Cortex of kidney (tissue), 1 donor: ENCODE measurements at places on chromosomes 12 and 14.

GRCh38 chr12:52029685-52030084, 21.6 kb upstream of the NR4A1 start:
- DNase-seq, result no peak

DNA sequence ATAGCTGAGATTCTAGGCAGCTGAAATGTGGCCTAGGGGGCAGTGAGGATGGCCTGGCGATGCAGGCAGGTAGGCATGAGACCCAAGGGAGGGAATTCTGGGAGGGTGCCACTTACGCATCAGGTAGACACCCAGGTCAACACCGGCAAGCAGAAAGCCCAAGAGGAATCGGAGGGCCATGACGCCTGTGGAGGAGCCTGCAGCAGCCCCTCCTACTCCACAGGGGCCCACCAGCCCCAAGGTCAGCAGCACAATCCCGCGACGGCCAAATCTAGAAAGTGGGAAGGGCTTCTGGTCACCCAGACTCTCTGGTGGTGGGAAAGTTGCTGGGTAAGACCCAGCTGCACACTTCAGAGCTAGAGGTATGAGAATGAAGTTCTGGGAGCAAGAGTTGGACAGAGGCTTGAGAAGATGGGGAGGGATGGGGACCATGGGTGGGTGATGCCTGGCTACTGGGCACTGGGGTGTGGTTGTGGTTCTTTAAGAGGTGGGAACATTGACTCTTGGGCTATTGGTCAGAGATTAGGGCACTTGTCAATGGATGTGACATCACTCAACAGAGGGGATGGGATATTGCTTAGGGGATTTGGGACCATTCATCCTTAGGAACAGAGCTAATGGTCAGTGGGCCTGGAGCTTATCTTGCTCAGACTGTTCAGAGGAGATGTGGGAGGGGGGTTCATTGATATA, 3.4 kb downstream of the SLC22A17 start:
- no peak for DNase-seq

GRCh38 chr14:95776798-95777534, 63.0 kb upstream of the TCL1A start:
- no peak for DNase-seq

GRCh38 chr14:104289507-104289906, 151.1 kb downstream of the KIF26A start:
- no peak for DNase-seq

DNA sequence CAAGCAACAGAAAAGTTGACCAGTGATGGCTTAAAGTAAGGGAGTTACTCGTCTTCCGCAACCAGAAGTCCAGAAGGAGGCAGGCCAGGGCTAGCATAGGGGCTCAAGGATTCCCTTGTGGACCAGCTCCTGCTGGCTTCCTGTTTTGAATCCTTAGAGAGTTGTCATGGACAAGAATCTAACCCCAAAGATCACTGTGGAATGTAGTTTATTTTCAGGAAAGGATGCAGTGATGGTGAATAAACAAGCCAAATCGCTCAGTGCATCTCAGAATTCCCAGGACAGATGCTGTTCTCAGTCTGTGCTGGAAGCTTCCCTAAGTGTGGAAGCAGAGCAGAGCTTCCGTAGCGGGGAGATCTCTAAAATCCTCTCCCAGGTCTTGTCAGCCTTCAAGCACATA, 311.3 kb downstream of the C12orf75 start:
- DNase-seq, result no peak

- no peak for DNase-seq
Measured at GRCh38 chr12:6662602-6662905, 365 bp downstream of the ING4 start.

DNA sequence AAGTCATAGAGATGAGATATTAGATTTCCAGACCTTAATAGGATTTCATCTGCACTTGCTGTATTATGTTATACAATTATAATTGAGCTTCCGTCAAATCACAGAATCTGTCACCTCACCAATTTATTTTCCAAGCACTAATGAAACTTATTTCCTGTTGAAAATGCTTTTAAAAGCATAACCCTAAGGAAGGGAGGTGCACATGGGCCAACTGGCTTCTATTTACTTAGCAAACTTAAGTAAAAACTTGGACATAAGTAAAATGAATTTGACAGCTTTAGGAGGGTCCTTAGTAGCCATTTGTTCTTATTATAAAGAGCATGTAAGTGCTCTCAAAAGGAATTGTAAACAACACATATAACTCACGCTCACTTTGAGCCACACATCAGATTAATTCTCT, 462.2 kb upstream of the TMPO start:
- no peak for DNase-seq

- DNase-seq, result no peak
Measured at GRCh38 chr12:88908345-88908744, 328.1 kb upstream of the KITLG start.

GRCh38 chr12:100721169-100721568, 73.4 kb upstream of the ANO4 start:
- DNase-seq, result no peak

DNA sequence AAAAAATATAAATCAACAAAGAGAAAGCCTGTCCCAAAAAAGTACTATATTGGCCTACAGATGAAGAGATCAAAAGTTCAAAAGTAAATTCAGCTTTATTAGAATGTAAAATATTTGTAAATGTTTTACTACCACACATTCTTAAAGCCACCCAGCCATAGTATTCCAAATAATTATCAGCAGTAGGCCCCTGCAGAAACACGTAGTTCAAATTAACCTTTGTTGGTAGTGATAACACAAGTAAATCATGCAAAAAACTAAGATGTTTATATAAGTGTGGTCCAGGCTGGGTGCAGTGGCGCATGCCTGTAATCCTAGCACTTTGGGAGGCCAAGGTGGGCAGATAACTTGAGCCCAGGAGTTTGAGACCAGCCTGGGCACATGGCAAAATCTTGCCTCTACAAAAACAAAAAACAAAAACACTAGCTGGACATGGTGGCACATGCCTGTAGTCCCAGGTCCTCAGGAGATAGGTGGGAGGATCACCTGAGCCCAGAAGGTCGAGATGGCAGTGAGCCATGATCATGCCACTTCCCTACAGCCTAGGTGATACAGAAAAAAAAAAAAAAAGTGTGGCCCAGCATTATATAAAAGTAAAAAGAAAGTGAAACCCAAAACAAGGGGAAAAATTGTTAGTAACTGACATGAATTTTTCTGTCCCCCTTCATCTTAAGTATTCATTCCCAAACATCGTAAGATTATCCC, 17.9 kb downstream of the SPTLC2 start:
- DNase-seq, result no peak

DNA sequence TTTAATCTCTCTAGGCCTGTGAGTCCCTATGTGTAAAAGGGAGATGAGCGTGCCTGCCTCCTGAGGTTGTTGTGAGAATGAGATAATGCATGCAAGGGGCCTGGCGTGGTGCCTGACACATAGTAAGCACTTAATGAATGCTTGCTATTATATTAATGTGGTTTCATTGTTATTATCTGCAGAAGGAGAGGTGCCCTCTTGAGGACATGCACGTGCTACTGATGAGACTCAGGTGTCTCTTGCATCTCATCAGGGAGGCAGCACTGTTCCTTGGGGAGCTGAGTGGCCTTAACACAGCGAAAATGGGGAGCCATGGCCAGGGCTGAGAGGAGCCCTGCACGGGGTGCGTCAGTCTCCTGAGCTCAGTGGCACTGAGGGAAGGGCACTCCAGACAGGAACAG, 29.9 kb upstream of the BCDIN3D start:
- no peak for DNase-seq

GRCh38 chr12:89951050-89951693, 242.5 kb upstream of the ATP2B1 start:
- DNase-seq, result no peak

DNA sequence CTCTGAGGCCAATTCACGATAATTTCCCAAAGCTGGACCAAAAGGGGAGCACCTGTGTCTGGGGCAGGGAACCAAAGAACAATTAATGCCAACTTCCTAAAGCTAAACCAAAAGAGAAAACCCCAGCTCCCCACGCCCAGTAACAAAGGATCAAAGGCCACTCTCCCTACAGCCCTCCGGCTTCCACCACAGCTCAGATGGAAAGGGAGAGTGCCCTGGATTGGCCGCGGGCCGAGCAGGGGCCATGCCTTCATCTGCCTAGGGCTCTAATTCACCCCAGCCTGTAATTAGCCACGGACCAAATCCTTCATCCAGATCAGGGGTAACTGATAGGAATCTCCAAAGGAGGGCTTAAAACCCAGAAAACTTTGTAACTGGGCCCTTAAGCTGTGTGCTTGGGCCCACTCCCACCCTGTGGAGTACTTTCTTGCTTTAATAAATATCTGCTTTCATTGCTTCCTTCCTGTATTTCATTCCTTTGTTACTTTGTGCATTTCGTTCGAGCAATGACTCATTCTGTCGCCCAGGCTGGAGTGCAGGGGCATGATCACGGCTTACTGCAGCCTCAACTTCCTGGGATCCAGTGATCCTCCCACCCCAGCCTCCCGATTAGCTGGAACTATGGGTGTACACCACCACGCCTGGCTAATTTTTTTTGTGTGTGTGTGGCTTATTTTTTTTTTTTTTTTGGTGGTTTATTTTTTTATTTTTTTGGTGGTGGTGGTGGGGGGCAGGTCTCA, 65.5 kb upstream of the PPP4R3A start:
- no peak for DNase-seq

- no peak for DNase-seq
Measured at GRCh38 chr12:128977441-128977840, 124.2 kb downstream of the GLT1D1 start.

DNA sequence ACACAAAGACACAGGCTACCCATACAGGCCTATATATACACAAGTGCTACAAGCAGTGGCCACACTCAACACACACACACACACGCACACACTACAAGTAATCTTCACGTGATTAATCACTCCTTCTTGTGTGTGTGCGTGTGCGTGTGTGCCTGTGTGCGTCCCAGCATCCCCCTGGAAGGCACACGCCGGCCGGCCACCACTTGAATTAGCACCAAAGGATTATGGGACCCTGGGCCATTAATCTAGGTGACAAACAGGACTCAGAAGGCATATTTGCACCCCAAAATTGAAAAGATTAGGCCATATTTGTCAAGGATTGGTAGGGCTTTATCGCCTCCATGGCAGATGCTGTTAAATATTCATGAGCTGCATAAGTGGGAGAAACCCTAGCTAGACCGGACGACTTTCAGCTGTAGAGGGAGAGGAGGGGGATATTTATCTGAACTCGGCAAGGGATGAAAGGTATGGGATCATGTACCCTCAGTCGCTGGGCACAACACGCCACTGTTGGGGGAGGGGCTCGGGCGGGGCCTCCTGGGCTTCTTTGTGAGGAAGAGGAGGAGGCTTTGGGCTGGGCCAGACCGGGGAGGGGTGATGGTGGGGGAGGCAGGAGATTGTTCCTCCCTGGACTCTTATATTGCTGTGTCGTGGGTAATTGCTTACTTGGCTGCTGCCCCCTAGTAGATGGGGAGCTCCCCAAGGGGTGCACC, 89.6 kb upstream of the LHX5 start:
- DNase-seq, result no peak

DNA sequence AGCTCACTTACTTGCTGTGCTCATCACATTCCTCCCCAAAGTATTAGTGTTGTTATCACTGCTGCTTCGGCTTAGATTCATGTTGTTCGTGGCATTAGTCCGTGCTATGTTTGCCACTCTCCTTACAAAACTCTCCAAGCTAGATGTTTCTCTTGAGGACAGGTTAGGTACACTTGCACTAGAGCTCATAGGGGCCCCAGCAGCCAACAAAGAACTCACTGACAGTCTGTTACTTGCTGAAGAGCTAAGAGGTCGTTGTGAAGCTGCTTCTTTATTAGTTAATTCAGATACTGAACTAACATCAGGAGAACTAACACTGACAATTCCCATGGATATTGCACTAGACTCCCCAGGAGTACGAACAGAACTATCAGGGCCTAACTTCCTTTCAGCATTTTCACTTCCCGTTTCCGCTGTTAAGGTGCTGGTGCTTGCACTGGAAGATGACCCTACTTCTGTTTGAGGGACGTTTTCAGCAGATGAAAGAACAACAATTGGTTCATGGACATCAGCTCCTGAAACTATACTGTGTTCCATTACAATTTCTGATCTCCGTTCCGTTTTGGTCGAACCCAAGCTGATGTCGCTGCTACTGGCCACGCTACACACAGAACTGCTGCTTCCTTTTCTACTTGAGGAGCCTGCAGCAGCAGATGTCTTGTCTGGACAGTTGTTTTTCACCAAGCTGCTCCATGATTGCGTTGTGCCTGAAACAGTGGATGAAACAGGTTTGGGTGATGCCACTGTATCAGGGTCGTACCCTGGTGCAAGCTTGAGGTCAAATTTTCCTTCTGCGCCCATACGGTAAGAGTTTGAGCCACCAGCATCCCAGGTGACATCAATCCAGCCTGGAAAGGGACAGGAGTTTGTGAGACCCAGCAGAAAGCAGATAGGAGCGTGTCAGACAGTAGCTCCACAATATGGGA, 78.7 kb downstream of the HECTD1 start:
- no peak for DNase-seq

- DNase-seq, result no peak
Measured at GRCh38 chr14:34256223-34256622, 205.8 kb downstream of the SPTSSA start.

DNA sequence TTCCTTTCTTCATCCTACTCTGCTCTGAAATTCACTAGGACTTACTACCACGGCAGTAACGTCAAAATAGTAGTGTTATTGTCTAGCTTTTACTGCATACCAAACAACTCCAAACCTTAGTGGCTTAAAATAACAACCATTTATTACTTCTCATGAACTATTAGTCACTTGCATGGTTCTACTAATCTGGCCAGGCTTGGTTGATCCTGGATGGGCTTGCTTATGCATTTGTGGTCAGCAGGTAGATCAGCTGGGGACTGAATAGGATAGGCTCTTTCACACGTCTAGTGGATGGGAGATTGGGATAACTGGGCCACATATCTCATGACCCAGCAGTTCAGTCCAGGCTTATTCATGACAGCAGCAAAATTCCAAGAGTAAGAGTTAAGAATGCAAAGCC, 9.4 kb upstream of the SLC35F4 start:
- no peak for DNase-seq

DNA sequence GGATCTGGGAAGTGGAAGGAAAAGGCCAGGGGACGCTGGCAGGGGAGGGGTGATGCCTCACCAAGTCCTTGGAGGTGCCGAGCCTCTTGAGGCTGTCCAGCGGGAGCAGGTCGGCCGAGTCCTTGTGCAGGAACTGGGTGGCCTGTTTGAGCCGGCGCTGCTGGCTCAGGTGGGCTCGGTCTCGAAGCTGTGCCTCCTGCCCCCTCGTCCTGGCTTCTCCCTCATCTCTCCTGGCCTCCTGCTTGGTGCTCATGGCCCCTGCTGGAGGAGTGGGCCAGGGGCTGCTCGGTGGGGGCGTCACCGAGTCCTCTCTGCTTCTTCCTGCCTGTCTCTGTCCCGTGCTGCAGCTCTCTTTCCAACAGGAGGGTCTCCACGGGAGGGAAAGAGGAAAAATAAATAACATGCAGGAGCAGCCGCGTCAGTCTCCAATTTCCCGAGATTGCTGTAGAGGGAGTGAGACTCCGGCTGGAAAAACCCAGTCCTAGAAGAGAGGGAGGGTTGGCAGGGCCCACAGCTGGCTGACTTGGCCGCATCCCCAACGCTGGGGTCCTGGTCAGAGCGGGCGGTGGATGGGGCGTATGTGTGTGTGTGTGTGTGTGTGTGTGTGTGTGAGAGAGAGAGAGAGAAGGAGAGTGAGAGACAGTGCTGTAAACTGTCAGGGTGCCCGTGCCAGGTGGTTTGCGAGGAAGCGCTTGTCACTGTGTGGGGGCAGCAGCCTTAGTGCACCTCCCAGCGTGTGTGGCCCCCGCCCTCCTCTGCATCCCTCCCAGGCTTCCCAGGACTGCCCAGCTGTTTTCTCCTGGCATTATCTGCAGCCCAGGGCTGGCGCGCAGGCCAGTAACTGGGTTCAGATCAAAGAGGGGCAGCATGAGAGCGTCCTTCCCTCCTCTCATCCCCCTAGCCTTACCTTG, at the start of gene NRIP2:
TSS of gene NRIP2 (minus strand) at position 455 of the 911 bp plus-strand sequence. CDS start at position 403, 52 bp downstream.
- no peak for DNase-seq
